IMR-90 (cell line): ENCODE measurements at places on chromosomes 12 and 14. TPM values are rescaled to one million over a fixed set of nuclear protein-coding genes. Genes with fewer than 3 reads are reported as not detected.

HOXC13 gene
- not detected in 2 replicates for total RNA-seq

KRT1 gene
- total RNA-seq, result not detected in 2 replicates

DHH gene
- total RNA-seq, result under 0.01 TPM in 2 replicates

FITM1 gene
- total RNA-seq, result not detected in 2 replicates

LTB4R gene
- total RNA-seq, result 0.18 and 0.28 TPM in 2 replicates

PTPRO gene
- total RNA-seq, result under 0.01 and 0.18 TPM in 2 replicates

TPPP2 gene
- not detected in 2 replicates for total RNA-seq

GPR68 gene
- 0.28 and 0.72 TPM in 2 replicates for total RNA-seq

SLC6A12 gene
- not detected in 2 replicates for total RNA-seq

LYZ gene
- total RNA-seq, result not detected in 2 replicates

TAMALIN gene
- total RNA-seq, result 2.5 and 2.7 TPM in 2 replicates

SLC17A8 gene
- not detected in 2 replicates for total RNA-seq

TAS2R9 gene
- under 0.01 TPM in 1 of 2 replicates, not detected in the other for total RNA-seq

TBC1D30 gene
- total RNA-seq, result 0.18 and 0.28 TPM in 2 replicates

SCNN1A gene
- not detected in 2 replicates for total RNA-seq

CLEC4C gene
- not detected in 2 replicates for total RNA-seq

KCNC2 gene
- total RNA-seq, result not detected in 2 replicates

RBP5 gene
- total RNA-seq, result not detected in 2 replicates

INHBE gene
- 0.56 and 0.90 TPM in 2 replicates for total RNA-seq

CCDC175 gene
- not detected in 2 replicates for total RNA-seq

ZBTB1 gene
- total RNA-seq, result 37.3 and 63.0 TPM in 2 replicates

WSCD2 gene
- not detected in 2 replicates for total RNA-seq

KRT83 gene
- total RNA-seq, result not detected in 2 replicates

SLC25A47 gene
- not detected in 2 replicates for total RNA-seq

POU6F1 gene
- 0.90 and 1.9 TPM in 2 replicates for total RNA-seq

SDR9C7 gene
- not detected in 2 replicates for total RNA-seq

RAD9B gene
- total RNA-seq, result 0.18 and 0.56 TPM in 2 replicates

KCNK13 gene
- total RNA-seq, result not detected in 2 replicates

MYH6 gene
- total RNA-seq, result not detected in 2 replicates

ATF7IP gene
- 22.8 and 30.6 TPM in 2 replicates for total RNA-seq

GLT1D1 gene
- not detected in 2 replicates for total RNA-seq

SPATA7 gene
- 10.0 and 12.8 TPM in 2 replicates for total RNA-seq

TAS2R14 gene
- 2.0 and 3.9 TPM in 2 replicates for total RNA-seq

SERPINA10 gene
- not detected in 2 replicates for total RNA-seq
